ENCODE measurements at places on chromosomes 1 and 21.

- DNase-seq, result peak; percentile 57
Observed at GRCh38 chr1:79006564-79006963, at the start of gene ADGRL4. TSS of gene ADGRL4 (minus strand) at chr1:79006730. CDS start at chr1:79006654, 76 bp downstream.

- no peak for DNase-seq
Observed at GRCh38 chr1:166692346-166692745, 146.9 kb upstream of the POGK start.

- peak; percentile 8 for DNase-seq
Observed at GRCh38 chr1:212073490-212073889, 37.9 kb downstream of the DTL start.

DNA sequence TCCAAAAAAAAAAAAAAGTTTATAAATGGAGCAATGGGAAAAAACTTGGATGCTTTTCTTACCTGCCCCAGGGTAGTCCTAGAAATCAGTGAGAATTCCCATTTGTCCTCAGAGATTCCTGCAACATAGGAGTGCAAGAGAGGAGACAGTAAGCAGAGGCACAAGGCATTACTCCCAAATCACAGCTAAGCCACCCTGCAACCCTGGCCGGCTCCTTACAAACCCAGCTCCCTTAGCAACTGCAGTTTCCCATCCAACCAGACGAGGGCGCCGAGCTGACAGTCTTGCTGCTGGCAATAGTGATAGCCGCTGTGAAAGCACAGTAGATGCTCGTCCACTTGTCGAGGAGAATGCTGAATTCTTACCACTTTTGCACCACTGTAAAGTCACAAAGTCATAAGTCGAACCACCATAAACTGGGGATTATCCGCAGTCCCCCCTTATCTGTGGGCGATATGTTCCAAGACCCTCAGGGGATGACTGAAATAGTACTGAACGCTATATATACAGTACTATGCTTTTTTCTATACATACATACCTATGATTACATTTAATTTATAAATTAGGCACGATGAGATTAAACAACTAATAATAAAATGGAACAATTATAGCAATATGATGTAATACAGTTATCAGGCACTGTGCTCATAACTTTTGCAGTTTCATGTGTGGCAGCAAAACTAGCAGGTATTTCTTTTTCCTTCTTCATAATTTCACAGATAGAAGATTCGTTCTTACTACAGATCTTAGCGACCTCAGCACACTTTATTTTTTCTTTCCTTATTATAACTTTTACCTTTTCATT lies 6.0 kb upstream of the PITHD1 start:
- peak; percentile 92 for DNase-seq

- DNase-seq, result no peak
Observed at GRCh38 chr1:2481885-2482284, 5.8 kb downstream of the PLCH2 start.

DNA sequence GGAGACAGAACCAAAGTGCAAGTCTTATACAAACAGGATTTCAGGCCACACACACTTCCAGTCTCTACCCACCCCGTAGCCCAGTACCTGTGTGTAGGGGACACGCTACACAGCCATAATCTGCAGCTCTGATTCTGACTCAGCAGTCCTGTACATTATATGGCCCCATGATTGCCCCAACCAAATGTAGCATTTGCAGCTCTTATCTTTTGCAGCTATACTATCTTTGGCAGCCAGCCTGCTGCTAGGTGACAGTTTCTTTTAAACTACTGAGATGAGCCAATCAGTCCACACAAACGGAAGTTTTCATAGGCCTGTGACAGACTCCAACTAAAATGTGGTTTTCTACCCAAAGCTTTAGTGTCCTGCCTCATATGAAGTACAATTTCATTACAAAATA lies 259.6 kb upstream of the ST6GALNAC5 start:
- DNase-seq, result no peak

DNA sequence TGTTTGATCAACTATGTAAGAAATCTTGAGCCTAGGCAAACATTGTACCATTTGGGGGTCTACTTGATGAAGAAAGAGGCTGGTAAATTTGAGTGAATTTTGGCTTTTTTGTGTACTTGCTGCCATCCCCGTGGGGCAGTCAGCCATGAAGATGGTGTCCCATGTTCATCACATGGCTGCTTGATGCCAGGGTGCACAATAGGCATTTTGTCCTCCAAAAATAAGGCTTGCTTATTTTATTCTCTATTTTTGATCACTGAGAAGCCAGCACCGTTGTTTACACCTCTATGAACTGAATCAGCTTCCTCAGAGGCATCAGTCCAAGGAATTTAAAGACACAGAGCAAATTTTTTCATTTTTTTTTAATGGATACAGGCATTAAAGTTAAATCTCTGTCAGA lies 1195.7 kb downstream of the AMY1C start:
- DNase-seq, result no peak

DNA sequence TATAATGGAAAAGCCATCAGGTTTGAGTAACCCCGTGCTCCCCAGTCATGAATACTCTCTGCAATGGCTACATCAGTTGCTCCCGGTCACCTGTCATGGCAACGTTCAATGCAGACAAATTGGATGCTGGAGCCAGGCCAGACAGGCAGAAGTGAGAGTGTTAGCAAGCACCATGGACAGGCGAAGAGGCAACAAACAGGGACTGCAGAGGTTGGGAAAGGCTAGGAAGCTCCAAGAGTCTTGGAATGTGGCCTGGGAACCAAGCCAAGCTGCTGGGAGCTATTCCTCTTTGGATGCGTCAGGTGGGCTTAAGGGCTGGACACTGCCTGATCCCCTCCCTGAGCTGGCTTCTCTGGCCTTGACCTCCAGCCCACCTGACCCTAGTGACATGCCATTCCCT lies 102.9 kb downstream of the ACTL8 start:
- DNase-seq, result no peak

- DNase-seq, result no peak
Observed at GRCh38 chr1:201288007-201288406, 4.7 kb downstream of the PKP1 start.

- DNase-seq, result no peak
Observed at GRCh38 chr1:235052067-235053008, 76.3 kb downstream of the TOMM20 start.

DNA sequence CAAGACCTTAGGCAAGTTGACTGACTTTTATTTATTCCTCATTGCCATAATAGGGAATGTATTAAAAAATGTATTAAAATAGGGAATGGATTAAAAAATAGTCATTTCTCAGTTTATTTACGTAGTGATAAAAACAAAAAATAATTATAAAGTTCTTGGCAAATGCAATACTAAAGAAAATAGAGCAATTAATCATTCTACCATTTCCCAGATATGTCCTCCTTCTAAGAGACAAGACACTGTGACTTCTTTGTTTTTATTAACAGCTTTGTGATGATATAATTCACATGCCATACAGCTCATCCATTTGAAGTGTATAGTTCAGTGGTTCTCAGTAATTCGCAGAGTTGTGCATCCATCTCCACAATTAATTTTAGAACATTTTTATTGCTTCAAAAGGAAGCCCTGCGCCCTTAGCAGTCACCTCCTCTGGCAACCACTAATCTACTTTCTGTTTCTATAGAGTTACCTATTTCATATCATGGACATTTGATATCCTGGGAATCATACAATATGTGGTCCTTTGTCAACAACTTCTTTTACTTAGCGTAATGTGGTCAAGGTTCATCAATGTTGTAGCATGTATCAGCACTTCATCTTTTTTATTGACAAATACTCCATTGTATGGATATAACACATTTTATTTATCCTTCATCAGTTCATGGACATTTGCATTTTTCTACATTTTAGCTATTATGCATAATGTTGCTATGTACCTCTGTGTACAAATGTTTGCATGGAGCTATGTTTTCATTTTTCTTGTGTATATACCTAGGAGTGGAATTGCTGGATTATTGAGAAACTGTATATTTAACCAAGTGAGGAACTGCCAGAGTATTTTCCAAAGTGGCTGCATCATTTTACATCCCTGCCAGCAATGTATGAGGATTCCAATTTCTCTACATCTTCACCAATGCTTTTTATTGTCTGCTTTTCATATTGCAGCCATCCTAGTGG lies 5.6 kb downstream of the TBX19 start:
- no peak for DNase-seq

- no peak for DNase-seq
Observed at GRCh38 chr1:236560213-236560771, 36.5 kb downstream of the LGALS8 start.

- peak; percentile 21 for DNase-seq
Observed at GRCh38 chr21:29434081-29434480, 135.4 kb downstream of the BACH1 start.

DNA sequence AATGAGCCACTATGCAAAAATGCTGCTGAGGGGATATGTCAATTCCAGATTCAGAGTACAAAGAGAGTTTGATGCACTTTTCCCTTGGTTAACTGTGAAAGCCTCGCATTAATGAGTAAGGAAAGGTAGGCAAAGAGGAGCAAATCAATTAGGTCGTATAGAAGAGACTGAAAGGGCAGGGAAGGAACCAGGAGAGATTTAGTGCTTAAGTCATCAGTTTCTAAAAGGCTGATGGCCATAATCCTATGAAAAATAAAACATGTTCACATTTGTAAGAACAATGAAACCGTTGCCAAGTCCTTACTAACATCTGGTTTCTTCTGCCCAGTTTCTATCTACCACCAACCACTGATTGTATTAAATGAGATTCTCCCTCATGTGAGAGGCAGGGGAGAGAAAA lies 118.4 kb upstream of the PALMD start:
- DNase-seq, result no peak

- peak; percentile 90 for DNase-seq
Observed at GRCh38 chr1:8314346-8315280, 3.3 kb upstream of the SLC45A1 start.

- no peak for DNase-seq
Observed at GRCh38 chr1:7104339-7104738, 319.1 kb downstream of the CAMTA1 start.

DNA sequence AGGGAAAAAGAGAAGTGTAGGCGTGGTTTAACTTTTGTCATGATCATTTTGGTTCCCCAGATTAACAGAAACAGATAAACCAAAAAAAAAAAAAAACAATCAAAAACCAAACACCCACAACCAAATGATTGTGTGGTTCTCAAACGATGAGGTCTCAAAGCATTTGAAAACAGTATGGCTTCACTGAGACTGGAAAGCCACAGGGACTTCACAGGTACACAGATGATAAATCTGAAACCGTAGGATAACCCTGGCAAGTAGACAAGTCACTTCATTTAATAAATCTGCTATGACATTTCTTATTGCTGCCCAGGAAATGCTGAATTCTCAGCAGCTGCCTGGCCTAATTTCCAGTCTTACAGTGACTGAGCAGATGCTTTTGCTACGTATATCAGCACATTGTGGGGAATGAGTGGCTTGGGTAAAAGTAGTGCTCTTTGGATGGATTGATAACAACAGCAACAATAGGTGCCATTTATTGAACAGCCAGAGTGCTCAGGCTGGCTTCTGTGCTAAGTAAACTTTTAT lies 6.1 kb downstream of the ST6GALNAC3 start:
- DNase-seq, result no peak

- DNase-seq, result no peak
Observed at GRCh38 chr1:66535853-66536252, 1.9 kb downstream of the SGIP1 start.

- DNase-seq, result no peak
Observed at GRCh38 chr1:89994231-89994804, 592 bp upstream of the ZNF326 start.

DNA sequence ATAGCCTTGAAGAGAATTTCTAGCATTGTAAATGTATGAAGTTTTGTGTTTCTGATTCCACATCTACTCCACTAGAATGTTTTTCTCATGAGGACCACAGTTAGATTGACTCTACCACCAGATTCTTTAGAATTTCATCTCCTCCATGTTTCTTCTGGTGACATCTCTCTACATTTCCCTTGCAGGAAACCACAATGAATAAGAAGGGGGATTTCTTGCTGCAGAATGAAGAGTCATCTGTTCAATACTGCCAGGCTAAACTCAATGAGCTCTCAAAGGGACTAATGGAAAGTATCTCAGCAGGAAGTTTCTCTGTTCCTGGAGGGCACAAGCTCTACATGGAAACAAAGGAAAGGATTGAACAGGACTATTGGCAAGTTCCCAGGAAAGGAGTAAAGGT lies 18.6 kb downstream of the GBP6 start:
- no peak for DNase-seq

DNA sequence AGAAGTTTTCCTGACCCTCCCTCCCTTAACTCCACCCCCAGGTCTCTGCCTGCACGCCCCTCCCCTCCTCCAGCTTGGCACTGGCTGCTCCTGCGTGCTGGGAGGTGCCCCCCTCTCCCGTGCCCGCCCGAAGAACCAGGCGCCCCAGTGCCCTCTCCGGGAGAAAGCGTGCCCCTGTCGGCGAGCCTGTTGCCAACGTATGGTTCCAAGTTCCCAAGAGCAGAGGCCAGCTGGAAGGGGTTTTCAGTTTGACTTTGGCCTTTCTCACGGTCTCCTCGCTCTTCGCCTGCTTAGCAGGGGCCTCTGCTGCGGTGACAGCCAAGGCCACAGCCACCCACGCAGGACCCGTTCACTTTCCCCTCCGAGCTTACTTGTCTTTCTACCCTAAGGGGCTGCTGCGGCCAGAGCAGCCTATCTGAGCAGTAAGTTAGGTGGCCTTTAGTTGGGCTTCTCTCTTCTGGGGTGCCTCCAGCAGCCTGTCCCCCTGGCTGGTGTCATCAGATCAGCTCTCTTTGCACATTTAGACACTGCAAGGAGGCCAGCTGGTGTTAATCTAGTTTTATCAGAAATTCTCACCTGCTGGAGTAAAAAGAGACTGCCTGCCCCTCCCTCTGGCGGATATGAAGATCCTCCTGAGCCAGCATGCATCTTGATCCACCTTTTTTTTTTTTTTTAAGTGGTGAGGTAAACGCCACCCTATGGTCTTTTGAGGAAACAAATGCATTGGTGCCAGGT lies 1.5 kb downstream of the STUM start:
- DNase-seq, result no peak

DNA sequence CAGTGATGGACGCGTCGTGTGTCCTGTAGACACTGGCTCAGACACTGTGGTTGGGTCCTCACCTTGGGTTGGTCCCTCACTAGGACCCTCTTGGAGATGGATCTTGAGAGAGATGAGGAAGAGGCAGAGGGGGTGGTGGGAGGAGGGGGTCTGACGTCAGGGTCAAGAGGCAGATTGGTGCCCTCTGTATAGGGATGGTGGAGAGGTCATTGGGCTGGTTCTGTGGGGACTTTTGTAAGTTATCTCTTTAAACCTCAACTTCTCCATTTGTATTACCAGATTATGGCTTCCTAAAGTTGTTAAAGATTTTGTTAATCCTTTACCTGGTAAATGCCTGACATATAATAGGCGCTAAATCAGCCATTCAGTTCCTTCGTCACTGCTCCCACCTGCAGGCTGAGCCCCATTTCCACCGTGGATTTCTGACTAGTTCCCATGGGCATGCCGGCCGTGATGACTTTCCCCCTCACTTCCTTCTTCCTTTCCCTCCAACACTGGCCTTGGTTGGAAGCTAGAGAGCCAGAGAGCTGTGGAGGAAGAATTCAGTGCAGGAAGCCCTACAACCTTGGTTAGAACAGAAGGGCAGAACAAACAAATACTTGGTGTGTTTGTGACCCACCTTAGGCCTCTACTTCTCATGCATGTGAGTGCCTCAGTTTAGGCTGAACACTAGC lies 8.6 kb downstream of the H6PD start:
- DNase-seq, result no peak

- peak; percentile 25 for DNase-seq
Observed at GRCh38 chr1:185825556-185825955, 91.4 kb downstream of the HMCN1 start.

- no peak for DNase-seq
Observed at GRCh38 chr1:203323587-203323986, 18.3 kb downstream of the BTG2 start.

- no peak for DNase-seq
Observed at GRCh38 chr1:241999026-241999425, at the start of gene MAP1LC3C. TSS of gene MAP1LC3C (minus strand) at chr1:241999098. CDS start at chr1:241999008, 90 bp downstream.

Data from choroid plexus epithelial cell (primary cell).